ENCODE measurements at places on chromosomes 1 and 21.

DNA sequence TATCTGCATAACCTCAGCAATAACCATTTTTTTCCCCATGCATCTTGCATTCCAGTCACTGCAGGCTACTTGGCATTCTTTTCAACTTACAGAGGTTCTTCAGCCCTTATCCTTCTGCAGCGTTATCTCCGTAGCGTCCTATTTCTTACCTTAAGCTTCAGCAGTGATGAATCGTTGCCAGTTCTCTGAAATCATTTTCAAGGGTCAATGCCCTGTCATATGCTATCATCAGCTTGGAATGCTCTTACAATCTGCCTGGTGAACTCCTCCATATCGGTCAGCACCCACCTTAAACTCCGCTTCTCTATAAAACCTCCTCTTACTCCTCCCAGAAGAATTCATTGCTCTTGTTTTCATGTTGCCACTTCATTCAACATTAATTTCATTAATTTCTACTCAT, 105.1 kb upstream of the DPH5 start:
- no peak for DNase-seq

DNA sequence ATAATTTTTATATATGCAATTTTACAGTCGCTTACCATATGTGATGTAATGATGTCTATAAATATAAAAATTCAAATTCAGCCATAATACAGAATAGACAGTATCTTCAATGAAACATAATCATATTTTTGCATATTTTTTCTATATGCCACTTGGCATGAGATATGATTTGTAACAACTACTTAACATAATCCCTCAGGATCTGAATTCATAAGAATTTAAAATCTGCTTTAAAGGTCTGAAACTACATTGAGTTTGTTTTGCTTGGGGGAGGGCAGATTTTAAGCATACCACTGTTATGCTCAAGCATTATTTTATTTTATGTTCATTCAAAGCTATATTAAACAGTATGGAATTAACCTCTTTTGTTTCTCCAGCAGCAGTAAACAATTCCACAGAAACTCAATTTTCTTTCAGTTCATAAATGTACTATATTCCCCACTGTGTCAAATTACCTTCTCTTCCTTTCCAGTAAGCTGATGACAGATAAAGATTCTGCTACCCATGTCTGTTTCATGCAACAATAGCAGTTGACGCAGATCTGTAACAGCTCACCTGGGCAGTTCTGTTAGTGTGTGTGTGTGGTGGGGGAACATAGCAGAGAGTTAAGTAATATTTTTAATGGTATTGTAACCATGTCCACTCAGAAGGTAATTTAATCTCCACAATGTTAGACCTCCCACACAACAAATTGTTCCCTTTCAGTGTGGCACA, 224.8 kb downstream of the NTNG1 start:
- no peak for DNase-seq

DNA sequence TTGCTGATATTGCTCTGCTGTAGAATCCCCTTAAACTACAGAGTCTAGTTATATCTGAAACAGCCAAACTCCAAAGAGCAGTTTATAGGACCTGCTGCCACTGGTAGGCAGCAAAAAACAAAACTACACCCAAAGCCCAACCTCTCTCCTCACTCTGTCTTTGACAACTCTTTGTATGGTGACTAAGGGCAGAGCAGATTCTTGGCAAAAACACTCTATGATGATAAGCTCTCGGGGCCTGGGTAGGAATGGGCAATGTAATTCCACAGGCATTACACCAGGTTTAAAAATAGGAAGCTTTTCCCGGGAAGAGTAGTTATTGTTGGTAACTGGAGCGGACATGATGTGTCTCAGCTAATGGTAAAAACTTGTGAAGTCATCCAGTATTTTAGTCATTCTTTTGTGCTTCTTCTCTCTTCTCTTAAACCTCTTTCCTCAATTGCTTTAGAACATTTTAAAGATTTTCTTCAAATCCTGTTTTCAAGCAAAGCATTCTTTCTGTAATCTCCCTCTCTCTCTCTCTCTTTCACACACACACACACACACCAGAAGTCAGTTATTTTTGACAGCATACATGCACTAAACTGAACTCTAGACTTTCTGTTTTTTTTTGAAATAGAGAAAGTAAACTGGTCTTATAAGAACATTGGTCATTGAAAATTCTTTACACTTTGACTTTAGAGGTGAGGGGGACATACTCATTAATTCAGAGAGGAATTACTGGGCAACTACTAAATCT, 193.5 kb downstream of the PAPPA2 start:
- DNase-seq = no peak

DNA sequence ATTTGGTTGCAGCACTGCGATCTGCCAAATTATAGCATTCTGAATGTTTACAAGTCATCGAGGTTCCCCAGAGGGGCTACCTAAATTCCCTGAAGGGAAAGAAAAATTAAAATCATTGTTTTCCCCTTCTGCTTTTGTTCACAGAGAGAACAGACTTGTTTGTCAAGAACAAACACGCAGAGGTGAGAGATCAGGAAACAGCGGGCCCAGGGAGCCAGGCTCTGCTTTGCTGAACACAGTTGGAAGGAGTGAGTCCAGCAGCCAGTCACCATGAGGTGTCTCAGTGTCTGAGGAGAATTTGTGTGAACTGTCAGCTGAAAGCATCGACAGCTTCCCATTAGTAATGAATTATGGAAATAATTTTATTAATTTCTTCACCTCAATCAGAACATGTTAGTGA, 52.5 kb downstream of the RWDD3 start:
- DNase-seq = no peak

GRCh38 chr1:15077384-15077783, 76.2 kb upstream of the TMEM51 start:
- no peak for DNase-seq

GRCh38 chr1:229669333-229669732, 43.3 kb downstream of the URB2 start:
- no peak for DNase-seq

DNA sequence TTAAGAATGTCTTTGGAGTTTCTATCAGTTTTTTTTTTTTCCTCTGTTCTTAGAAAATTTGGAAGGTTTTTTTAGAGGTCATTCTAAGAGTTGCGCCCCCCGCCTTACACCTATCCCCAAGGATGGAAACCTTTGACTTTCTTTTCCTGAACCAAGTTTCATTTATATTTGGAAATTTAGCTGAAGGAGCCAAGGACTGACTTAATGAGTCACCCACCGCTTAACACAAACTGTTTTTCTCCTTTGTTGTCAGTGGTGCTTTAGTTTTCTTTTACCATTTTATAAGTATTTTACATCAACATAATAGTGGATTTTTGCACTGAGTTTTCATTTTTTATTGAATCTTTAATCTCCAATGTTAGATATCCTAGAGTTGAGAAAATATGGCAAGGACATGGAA, 25.3 kb downstream of the USP25 start:
- DNase-seq = no peak

DNA sequence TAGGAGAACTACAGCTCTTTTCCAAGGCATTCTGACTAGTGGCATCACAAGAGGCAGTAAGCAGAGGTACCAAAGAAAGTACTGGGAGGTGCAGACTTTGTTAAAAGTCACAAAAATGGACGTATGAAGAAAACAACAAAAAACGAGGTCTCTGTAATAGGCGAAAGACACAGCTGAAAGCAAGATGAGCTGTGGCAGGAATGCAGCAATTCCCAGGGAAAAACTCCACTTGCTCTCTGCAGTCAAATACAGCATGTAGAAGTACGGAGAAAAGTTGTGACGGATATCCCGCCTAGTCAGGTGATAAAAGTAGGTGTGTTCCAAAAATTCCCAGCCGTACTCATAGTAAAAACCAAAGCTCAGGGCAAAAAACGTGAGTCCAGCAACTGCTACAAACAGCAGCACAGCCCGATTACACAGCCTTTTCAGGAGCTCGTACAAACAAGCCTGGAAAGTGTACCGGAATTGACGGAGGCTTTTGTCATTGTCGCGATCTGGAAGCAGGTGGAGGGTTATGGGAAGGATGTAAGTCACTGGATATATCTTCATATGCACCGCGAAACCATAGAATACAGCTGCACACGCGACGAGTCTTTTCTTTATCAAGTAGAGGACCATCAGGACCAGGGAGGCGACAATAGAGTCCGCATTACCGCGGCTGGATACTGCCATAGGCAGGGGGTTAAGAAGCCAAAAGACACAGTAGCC, 979 bp downstream of the PIGM start:
- DNase-seq = no peak

- no peak for DNase-seq
These were observed 33.7 kb upstream of the ARF1 start for GRCh38 chr1:228048659-228049298.

GRCh38 chr21:15761507-15762100, 31.8 kb downstream of the USP25 start:
- DNase-seq = no peak

GRCh38 chr1:29984166-29984861, 739.1 kb downstream of the MATN1 start:
- DNase-seq = no peak

DNA sequence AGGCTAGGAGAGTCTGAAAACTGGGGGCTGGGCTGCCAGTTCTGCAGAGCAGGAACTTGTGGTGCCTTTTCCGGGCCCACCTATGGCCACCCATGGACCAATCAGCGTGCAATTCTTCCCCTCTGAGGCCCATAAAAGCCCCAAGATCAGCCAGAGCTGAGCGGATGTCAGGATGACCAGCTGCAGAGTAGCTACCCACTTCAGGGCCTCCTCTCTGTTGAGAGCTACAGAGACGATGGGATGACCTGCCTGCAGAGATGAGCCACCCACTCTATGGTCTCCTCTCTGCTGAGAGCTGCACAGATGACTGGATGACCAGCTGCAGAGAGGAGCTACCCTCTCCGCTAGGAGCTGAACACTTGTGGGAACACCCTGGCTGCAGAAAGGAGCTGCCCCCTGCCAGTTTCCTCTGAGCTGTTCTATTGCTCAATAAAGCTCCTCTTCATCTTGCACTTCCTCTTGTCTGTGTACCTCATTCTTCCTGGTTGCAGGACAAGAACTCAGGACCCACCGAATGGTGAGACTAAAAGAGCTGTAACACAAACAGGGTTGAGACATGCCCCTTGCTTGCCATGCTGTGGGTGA, 12.8 kb upstream of the AADACL4 start:
- no peak for DNase-seq

- DNase-seq = no peak
These were observed 178.7 kb upstream of the RUNX1 start for GRCh38 chr21:35227786-35228185.

DNA sequence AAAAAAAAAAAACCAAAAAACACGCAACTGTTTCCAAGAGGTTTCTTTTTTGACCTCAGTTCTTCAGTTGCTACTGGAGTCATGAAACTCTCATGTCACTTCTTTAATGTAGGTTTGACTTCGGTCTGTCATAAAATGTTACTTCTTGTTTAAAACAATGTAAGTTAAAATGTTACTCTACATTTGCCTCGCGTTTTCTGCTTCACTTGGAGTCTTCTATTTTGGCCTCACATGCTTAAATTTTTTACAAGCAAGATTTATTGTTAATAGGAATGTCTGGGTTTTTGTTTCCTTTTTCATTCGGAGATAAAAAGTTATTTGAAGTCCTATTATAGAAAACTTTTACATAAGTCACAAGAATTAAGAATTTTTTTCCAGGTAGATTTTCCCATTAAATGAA, 880.2 kb downstream of the LTN1 start:
- no peak for DNase-seq

- no peak for DNase-seq
These were observed 20.2 kb upstream of the FAM131C start for GRCh38 chr1:16093611-16094010.

- DNase-seq = no peak
These were observed 225.4 kb downstream of the FOXD2 start for GRCh38 chr1:47663286-47663685.

DNA sequence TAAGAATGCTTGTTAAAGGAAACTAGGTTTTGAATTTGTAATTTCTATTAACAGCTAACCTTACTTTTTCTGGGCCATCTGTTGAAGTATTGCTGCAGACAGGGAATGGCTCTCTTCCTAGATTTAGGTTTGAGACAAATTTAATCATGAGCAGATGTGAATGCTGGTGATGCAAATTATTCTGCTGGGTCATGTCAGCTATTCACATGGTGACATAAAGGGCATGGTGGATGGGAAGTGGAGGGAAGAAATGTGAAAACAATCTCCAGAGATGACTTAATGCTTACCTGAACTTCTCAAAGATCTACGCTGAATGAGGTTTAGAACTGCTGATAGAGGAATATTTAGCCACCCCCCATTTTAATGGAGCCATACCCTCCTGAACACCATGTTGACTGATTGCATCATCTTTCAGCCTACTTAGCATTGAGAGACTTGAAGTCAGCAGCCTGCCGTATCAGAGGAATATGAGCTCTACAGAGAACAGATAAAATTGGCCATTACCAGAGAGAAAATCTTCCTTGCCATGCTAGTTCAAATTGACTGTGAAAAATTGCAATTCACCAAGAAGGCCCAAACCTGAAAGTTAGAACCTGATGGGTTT, 138.8 kb downstream of the HHAT start:
- no peak for DNase-seq

DNA sequence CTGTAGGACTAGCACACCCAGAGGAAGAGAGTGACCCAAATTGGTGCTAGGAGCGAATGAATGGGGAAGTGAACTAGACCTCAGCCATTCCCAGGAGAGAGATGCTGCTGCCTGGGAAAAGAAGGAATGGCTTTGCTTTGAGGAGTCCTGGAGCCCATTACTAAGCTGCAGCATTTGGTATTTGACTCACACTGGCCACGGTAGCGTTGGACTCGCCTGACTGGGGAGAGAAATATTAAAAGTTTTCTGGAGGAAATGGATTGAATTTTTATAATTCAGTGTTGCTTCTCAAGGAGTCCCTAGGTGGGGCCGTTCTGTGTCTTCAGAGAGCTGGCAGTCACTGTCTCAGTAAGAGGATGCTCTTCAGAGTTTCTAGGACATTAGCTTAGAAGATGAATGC, 40.2 kb downstream of the PIK3CD start:
- no peak for DNase-seq

GRCh38 chr1:177088966-177089365, 75.5 kb downstream of the ASTN1 start:
- no peak for DNase-seq

DNA sequence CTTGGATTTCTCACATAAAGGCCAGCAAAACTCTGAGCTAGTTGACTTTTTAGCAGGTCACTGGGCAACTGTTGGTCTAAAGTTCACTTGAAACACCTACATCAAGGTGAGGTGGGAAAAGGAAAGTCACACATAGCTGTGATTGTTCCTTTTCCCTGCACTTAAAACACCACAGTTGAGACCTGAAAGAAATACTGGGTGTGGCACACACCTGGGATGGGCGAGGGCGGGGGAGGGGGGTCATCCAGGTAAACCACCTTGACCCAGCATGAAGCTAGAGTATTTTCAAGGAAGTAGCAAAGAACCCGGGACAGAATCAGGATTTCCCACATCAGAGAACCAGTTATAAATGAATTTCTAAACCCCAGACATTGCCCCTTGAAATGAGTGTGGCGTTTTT, 26.4 kb downstream of the ZNF697 start:
- no peak for DNase-seq

All from activated CD4-positive, alpha-beta T cell treated with anti-CD3 and anti-CD28 coated beads for 24 hours (primary cell).